ENCODE measurements at places on chromosomes 2 and 18.

GRCh38 chr2:70620020-70620419 is 66.4 kb upstream of the TGFA start:
- no peak for DNase-seq

GRCh38 chr2:237043866-237044265 is 41.8 kb upstream of the COPS8 start:
- no peak for DNase-seq

- no peak for DNase-seq
Measured at GRCh38 chr2:45984366-45984765, 312.8 kb upstream of the EPAS1 start.

DNA sequence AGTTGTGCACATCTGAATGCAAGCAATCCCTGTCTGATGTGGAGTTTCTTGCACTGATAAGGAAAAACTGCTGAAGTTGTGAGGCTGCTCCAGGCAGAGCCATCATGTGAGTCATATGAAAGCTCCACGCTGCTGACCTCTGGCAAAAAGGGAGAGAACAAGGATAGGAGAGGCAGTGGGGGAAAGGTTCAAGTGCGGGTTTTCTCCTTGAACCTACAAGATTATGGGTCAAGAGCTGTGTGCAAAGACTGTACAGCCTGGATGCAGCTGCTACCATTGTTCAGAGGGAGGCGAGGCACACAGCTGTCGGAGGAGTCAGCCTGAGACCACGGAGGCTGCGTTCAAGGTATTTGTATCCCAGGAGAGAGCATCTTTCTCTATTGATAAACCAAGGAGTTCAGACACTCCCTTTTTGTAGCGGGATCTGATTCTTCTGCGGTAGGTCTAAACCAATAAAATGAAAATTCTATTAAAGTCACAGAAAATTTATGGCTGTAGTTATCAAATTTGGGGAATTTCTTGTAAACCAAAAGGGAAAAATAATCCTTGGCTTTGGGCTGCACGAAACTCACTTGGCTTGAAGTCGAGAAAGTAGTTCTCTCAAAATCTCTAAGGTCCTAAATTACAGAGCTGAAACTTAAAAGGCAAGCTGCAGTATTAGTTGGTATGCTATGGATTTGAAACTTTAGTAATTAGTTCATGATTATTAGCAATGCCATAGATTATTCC is at the start of gene CDK15:
Gene CDK15, plus strand, starts transcription at position 96 of the 729 bp plus-strand sequence. Its CDS starts 128 bp downstream, at position 224.
- DNase-seq = no peak

DNA sequence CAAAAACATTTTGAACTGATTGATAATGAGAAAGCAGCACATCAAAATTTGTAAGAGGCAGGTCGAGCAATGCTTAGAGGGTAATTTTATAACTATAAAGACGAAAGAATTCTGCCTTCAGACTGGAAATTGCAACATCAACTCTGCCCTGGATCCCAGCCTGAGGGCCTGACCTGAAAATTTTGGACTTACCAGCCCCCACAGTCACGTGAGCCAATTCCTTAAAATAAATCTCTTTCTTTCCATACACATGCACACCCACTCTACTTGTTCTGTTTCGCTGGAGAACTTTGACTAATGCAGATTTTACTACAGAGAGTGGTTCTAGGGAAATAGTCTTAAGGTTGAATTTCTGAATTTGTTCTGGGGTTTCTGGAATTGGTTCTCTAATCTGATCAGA is 14.6 kb upstream of the ACOXL start:
- DNase-seq = no peak

GRCh38 chr2:231294571-231295362 is 96.3 kb downstream of the ARMC9 start:
- no peak for DNase-seq

GRCh38 chr2:40546439-40547191 is 94.7 kb upstream of the SLC8A1 start:
- DNase-seq = no peak

DNA sequence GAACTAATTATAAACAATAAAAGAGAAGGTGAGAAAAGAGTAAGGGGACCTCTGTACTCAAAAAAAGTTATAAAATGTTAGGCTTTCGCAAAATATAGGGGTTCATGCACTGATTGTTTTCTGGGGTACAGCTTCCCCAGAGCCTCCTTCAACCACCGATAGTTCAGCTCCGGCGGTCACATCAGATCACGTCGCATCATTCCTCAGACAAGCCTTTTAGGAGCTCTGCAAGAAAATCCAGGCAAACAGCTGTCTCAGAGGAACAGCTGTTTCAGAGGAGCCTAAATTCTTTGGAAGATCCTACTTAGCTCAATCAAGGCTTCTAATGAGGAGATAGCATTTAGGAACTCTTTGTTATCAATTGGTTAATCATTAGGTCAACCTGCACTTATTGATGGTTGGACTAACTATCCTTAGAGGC is 78.7 kb downstream of the MYCN start:
- no peak for DNase-seq
